Ammon's horn (tissue), 1 donor: ENCODE measurements at places on chromosomes 12 and 14.

DNA sequence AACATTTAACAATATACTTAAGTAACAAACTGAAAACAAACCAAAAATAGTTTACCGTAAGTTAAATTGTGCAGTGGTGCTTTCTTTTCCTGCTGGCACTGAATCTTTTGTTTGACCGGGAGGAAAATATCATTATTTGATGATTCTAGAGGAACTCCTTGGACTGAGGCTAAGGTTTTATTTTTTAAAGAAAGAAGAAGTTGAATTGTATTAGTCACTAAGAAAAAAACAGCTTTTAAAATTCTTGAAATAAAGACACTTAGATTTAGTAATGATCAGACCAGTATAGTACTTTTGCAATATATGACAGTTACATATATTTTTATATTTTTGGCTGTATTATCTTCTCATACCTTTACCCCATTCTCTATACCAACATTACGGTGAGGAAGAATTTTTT, 10.3 kb downstream of the MIS18BP1 start:
- no peak for DNase-seq

GRCh38 chr12:15056218-15056617, 83.4 kb downstream of the PDE6H start:
- no peak for DNase-seq

GRCh38 chr12:58105225-58106119, 164.1 kb downstream of the ATP23 start:
- DNase-seq = no peak

GRCh38 chr12:113980537-113981337, 14.6 kb upstream of the RBM19 start:
- DNase-seq = peak; percentile 91

- DNase-seq = no peak
Measured at GRCh38 chr12:113170457-113170856, 14.8 kb downstream of the DDX54 start.

DNA sequence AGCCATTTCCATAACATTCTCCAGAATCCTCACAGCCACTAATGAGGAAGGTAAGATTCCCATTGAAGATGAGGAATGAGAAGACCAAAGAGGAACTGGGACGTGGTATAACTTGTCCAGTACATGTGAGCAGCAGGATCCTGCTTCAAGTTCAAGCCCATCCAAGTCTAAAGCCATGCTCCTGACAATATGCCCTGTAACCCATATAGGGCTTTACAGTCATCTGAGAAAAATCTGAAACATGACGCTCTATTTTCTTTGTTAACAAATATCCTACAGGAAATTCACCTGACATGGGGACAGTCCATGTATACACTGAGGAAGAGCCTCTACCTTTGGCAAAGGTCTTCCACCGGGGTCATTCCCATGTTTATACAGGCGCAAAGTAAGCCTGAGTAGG, 3.1 kb upstream of the ACTR6 start:
- DNase-seq = no peak

DNA sequence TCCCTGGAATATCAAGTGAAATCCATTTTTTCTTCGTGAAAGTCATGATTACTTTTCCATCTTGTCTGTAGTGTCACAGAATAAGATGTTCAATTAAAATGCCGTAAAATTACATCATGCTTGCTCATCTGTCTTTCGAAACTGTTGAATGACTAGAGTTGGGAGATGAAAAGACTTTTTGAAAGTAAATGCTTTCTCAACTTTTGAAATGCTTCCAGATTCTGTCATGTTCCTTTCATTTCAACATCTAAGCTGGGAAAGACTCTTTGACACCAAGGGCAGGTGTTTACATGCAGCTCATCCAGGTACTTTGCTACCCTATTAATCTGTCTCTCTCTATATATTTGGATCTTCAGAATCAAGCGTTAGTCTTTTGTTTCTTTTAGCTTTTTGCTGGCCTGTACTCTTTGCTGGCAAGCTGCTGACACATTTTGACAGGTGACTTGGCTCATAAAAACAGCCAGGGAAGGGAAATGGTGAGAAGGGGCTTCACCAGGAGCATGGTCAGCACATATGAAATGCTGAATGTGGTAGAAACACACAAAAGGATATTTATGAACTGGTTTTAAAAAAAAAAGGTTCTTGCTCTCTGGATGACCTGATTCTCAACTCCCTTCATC, 77.0 kb upstream of the METAP2 start:
- DNase-seq = no peak

GRCh38 chr12:49838973-49839633, 3.8 kb downstream of the BCDIN3D start:
- peak; percentile 47 for DNase-seq

- no peak for DNase-seq
Measured at GRCh38 chr14:55059333-55059732, 7.9 kb downstream of the MAPK1IP1L start.

DNA sequence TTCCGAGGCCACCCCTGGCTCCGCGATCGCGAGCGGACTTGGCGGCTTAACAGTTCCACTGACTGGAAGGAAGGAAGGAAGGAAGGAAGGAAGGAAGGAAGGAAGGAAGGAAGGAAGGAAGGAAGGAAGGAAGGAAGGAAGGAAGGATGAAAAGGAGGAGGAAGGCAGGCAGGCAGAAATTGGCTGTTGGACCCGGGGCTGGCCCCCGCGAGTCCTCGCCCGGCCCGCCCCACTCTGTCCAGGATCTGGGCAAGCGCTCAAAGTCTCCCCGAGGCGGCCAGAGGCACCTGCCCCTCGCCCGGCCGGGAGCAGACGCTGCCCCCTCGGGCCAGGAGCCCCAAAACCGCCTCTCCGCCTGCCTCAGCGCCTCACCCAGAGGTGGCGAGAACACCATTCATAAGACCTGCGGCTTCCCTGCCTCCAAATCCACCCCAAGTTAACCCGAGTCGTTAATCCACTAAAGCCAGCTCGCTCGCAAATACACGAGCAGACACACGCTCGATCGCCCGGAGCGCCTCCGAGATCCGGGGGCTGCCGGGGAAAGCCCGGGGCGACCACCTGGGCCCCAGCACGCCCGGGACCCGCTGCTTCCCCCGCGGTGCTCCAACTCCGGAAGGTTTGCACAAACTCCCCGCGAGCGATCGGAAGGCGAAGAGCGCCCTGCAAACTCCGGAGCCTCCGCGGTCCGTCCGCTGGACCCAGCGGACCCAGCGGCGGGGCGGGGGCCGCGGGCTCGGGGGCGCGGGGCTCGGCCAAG, 844 bp downstream of the DPF3 start:
- peak; percentile 46 for DNase-seq

- no peak for DNase-seq
Measured at GRCh38 chr14:56374421-56374820, 205.2 kb upstream of the TMEM260 start.

GRCh38 chr12:8466241-8466640, 10.5 kb downstream of the CLEC6A start:
- no peak for DNase-seq

DNA sequence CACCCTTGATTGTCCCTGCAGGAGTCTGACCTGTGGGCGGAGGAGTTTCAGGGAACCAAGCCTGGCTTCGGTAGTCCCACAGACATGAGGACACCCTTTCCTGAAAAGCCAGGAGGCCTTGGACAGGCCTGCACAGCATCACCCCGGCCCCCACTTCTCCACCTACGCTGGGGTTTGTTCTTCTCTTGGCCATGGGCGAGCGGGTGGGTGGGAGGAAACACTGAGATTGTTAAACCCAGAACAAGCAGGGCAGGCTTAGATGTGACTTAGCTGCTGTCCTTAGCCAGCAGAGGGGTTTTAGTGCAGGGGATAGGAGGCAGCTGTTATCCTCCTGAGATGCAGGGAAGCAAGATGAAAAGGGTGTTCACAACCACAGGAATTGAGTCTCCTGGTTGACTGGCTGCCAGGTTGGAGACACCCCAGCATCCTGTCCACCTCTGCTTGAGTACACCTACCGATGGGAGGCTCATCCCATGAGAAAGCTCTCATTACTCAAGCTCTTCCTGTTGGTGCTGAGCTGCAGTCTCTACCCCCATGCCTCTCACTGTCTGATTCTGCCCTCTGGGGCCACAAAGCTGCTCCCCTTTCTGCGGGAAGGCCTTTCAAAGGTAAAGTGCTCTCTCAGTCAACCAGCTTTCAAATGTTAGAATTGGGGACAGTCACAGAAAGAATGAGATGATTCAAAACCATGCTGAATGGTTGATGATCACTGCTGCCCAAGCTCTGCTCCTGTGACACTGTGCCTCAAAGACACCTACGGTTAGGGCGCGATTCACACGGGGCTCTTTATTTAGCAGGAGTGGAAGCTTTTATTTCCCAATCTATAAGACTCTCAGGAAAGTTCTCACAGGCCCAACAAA, 86.3 kb downstream of the IRF2BPL start:
- DNase-seq = no peak

DNA sequence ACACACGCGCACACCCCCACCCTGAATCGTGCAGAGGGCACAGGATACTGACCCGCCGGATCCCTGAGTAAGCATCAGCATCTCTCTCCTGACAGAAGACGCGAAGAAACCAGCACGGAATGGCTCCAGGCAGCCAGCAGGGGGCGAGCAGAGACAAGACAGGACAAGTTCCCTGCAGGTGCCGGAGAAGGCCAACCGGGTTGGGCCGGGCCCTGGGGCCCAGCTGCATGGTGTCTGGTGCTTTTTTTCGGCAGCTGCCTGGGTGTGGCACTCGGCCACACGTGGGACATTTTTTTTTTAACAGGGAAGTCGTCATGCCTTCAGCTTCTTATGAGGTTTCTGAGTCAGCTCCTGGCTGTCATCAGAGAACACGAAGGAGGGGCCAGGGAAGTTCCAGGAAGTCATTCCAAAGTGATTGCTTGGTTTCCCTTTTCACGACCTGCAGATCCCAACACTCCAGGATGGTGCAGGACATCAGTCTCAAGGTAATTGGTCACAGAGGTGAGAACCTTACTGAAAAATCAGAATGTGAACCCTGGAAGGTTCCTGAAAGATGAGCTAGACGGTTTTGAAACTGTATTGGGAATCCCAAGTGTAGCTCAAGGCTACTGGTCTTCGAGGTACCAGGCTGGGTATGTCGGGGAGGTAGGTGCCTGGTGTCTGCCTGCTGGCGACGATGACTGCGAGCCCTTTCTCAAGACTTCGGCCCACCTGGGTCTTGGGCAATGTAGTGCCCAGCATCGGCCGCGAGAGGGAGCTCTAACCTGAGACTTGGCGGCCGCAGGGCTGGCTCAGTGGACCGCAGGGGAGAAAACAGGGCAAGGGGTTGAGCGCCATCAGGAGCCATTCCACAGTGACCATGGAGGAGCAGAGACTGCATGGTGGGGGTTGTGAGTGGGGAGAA, 190.8 kb upstream of the PRMT8 start:
- DNase-seq = peak; percentile 92

DNA sequence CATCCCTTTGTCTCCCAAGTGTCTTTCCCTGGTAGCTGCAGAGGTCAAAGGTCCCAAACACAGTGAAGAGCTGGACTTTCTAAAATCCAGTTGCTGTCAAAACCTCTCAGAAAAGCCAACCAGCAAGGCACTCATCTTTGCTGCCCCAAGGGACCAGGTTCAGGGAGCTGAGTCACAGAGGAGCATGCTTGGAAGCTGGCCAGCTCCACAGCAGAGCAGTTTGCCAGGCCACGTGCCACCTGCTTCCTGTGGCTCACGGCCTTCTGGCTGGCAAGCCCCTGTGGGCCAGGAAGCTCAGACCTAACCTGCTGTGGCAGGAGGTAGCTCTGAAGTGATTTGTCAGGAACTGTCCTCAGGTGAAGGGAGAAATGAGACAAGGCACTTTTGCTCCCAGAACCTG, 3.6 kb downstream of the ISCU start:
- DNase-seq = no peak

GRCh38 chr12:27894309-27894708, 78.2 kb downstream of the PTHLH start:
- DNase-seq = no peak

DNA sequence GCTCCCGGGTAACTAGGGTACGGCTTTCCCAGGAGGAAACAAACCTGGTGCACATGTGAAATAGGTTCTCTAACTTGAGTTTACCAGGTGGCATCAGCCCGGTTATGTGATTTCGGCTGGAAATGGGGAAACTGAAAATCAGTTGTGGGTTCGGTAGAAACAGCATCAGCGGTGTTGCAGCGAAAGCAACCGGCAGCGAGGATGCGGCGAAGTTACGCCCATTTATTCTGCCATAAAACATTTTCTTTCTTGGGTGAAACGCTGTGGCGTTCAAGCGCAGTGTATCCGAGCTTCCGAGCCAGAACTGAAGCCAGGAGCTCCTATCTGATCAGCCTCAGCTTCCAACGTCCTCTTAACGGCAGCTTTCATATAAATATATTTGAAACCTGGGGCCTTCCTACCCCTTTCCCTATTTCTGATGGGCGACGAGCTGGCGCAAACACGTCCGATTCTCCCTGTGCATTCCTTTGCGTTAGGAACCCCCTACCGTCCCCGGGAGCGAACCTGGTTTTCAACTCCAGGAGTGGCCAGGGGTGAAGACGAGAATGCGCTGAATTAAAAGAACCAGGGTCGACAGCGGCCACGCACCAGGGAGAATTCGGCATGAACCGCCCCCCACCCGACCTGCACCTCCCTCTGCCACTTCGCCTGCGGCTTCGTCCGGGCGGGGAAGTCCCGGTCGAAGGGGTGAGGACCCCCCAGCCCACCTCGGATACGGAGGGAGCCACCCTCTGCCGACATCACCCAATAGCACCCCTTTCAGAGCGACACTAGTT, 1.6 kb downstream of the DPF3 start:
- peak; percentile 52 for DNase-seq

DNA sequence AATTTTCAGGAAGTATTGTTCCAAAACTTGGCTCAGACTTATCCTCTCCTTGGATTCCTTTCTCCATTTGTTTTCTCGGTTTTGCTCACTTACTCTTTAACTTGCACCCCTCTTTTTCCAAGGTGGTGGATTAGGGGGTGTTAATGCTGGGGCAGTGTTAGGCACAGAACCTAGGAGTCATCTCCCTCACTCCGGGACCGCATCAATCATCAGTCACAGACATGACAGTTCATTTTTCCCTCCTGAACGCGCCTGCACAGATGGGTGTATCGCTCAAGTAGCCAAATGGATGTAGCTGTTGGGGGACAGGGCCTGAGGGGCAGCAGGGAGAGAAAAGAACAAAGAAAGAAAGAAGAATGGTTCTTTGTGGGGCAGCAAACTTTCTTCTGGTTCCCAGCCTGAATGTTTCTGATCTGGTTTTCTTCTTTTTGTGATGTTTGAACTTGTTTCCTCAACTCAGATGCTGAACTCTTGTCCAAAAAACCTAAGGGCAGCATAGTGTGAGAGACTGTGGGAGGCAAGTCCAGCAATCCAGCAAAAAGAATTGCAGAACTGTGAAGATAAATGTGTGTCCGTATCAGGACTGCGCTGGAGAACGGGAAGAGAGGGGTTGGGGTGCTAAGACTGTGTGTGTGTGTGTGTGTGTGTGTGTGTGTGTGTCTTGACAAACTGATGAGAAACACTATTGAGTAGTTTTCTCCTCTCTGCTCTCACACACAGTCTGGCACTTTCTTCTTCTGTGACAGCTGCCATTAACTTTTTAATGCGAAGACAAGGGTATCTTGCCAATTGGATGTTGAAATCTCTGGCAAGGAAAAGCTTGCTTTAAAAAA, 131.1 kb downstream of the FBXL14 start:
- DNase-seq = no peak

DNA sequence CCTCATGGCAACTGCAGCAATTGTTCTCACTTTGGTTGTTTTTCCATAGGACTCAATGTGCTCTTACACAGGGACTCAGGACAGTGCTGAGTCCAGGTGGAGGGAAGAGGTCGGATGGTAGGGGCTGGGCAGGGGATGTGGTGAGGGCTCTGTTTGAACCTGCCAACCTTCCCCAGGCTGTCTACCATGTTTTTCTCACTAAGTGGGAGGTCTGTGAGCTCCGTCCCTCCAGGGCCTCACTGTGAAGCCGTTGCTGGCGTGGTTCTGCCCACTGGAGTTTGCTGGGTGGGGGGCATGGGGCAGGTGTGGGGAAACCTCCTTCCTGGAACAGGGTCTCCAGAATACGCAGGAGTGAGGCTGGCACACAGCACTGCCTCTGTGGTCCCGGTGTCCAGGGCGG, 20.7 kb upstream of the PRMT8 start:
- DNase-seq = no peak

- no peak for DNase-seq
Measured at GRCh38 chr12:13404631-13405473, 208.3 kb downstream of the EMP1 start.
